Forelimb muscle (tissue), 1 donor: ENCODE measurements at places on chromosomes 5 and 9.
A peak's percentile ranks its signal among the peaks of the same experiment; 100 is the strongest.

- no peak for DNase-seq
Observed at GRCh38 chr5:1035421-1036405, 27.1 kb downstream of the NKD2 start.

GRCh38 chr5:176621661-176622079 is 8.7 kb downstream of the SNCB start:
- DNase-seq = no peak

DNA sequence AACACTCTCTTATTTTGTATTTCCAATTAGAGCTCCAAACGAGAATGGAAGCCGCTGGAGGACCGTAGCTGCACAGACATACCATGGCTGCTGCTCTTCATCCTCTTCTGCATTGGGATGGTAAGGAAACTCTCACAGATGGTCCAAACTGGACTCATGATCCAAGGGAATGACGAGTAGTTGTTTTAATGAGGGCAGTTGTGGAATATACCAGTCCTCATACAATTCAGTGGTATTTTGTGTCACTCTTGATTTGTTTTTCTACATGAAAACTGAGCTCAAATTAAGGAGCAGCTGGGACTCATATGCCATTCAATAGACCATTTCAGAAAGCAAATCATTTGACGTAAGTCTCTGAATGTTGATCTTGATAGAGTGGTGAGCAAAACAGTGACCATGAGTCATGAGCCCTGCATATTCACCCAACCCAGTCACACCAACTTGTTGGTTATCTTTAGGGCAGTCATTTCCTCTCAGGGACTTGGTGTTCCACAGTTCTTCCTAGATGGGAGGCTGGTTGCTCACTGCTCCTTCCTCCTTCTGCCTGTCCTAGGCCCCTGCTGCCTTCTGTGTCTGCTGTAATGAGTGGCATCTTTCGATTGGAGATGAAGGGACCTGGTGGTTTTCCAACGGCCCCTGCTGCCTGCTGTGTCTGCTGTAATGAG is 54.9 kb downstream of the SLC44A1 start:
- no peak for DNase-seq

- DNase-seq = peak; percentile 73
Observed at GRCh38 chr9:2461892-2462291, 159.7 kb upstream of the VLDLR start.

DNA sequence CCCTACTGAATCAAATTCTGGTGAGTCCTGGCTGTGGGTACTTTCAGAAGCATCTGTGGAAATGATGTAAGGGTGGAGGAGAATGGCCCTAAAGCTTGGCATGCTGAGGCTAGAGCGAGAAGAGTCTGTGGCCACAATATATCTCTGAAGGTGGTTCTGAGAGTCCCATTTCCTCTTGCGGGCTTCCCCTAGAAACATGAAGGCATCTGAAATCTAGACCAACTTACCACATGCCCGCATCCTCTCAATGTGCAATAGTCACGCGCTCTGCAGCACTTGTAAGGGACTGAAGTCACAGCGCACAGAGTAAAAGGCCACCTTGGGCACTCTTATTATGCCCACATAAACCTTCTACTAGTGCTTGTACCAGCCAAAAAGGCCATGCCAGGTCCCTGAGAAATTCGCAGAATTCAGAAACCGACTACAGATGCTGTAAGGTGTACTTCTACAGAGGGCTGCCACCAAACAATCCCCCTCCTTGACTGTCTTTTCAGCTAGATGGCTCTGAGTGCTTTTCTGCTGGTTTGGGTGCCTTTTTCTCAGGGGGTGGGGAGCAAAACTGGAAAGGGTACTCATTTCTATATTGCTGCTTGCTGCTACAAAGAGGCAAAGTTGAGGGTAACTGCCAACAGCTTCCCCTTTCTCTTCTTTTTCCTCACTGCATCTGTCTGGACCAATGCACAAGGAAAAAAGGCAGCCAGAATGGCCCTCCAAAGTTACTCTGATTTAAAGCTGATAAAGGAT is 107.3 kb downstream of the ZDHHC21 start:
- no peak for DNase-seq
